Stomach (tissue), 19 donors: ENCODE measurements at places on chromosomes 11 and 22.

- no peak for DNase-seq
- no peak overlapping the region for H3K27ac ChIP-seq
- H3K36me3 ChIP-seq, result peaks cover 26% of the 10 kb centered on the region
- H3K4me3 ChIP-seq, result no peak overlapping the region
- H3K27me3 ChIP-seq, result no peaks in the 10 kb centered on the region
- no peaks in the 10 kb centered on the region for H3K4me1 ChIP-seq
These were observed 292.6 kb downstream of the SWAP70 start for GRCh38 chr11:9956483-9956882.

DNA sequence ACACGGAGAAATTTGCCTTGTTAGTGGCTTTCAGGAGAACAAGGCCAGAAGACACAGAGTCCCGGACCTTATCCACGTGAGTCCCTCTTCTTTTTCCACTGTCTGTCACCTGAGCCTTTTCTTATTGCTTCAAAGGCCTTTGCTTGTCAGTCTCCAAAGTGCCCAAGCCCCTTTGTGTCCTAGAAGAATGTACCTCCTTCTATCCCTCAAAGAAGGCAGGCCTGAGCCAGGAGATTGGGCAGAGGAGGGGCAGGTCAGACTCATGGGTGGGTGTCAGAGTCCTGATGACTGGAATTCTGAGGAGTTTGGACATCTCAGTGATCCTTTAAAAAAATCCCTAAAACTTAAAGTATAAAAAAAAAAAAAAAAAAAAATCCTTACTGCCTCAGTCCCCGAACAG lies 299.6 kb upstream of the NCAM1 start:
- H3K4me1 ChIP-seq, result no peaks in the 10 kb centered on the region
- no peak for DNase-seq
- no peaks in the 10 kb centered on the region for H3K27me3 ChIP-seq
- H3K4me3 ChIP-seq, result no peak overlapping the region
- H3K27ac ChIP-seq, result no peak overlapping the region
- H3K36me3 ChIP-seq, result no peaks in the 10 kb centered on the region

GRCh38 chr11:34696862-34697261 lies 76.0 kb downstream of the EHF start:
- no peaks in the 10 kb centered on the region for H3K27me3 ChIP-seq
- DNase-seq, result no peak
- H3K4me1 ChIP-seq, result no peaks in the 10 kb centered on the region

DNA sequence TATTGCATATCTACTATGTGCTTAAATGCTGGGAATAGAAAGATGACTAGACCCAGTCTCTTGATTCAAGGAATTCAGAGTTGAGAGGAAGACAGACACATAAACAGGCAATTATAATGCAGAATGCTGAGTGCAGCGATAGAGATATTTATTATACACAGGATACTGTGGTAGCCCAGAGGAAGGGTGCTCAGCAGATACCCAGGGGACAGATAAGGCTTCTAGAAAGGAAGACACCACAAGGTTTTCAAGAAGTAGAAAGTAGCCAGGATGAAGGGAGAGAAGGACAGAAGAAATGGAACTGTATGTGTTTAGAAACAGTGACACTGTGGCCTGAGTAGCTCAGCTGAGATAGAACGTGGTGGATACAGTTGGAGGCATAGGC lies 79.4 kb upstream of the NNMT start:
- peaks cover 23% of the 10 kb centered on the region for H3K36me3 ChIP-seq
- no peak for DNase-seq
- no peaks in the 10 kb centered on the region for H3K27me3 ChIP-seq
- no peak overlapping the region for H3K27ac ChIP-seq
- peaks cover 64% of the 10 kb centered on the region for H3K4me1 ChIP-seq
- H3K4me3 ChIP-seq, result no peak overlapping the region

GRCh38 chr11:64128255-64129006 lies 37.5 kb downstream of the MACROD1 start:
- no peak overlapping the region for H3K4me3 ChIP-seq
- H3K36me3 ChIP-seq, result no peaks in the 10 kb centered on the region
- peaks cover 21% of the 10 kb centered on the region for H3K4me1 ChIP-seq
- no peaks in the 10 kb centered on the region for H3K27me3 ChIP-seq
- H3K27ac ChIP-seq, result no peak overlapping the region

DNA sequence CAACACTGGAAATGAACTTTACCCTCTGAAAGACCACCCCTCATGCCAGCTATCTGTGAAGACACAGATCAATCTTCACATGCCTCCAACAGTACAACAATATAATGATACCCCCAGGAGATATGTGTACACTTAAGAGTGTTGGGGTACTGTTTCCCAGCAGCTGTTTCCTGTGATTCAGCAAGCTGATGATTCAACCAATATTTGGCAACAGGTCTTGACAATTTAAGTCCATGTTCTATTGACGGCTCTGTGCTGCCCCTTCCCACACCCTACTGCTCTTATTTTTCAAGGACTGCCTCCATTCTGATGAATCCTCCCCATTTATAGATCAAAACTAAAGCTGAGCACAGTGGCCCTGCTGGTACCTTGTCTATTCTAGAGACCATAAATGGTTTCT lies 6.6 kb downstream of the SNX19 start:
- H3K36me3 ChIP-seq, result peaks cover 84% of the 10 kb centered on the region
- H3K27me3 ChIP-seq, result no peaks in the 10 kb centered on the region
- no peak overlapping the region for H3K4me3 ChIP-seq
- DNase-seq, result no peak
- peak overlapping the region; percentile 0 for H3K27ac ChIP-seq
- H3K4me1 ChIP-seq, result peaks cover 14% of the 10 kb centered on the region
